Left ventricle myocardium inferior (tissue), 1 donor: ENCODE measurements at places on chromosomes 3 and 15. TPM values are rescaled to one million over a fixed set of nuclear protein-coding genes. Genes with fewer than 3 reads are reported as not detected.

DNA sequence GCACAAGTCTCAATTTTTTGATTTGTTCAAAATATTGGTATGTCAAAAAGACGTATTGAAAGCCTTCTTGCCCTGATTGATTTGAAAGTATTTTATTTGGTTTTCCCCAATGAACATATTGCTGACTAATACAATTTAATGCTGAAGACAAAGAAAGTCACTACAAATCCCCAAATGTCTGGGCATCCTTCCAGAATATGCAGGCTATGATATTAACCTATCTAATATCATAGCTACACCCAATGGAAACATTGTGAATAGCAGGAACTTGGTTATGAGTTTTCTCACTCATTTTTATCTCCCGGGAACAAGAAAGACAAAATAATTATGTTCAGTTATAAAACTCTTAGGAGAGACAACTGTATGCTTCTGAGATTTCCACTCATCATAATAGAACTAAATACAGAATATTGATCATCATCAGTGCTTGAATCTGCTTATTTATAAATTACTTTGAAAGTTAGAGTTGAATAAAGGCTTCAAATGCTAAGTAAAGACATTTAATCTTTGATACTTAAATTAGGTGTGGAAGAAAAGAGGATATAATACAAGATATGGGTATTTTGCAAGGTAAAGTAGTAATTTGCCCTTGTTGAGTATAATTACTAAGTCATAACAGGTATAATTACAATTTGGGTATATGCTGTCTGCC is 483.9 kb downstream of the RBMS3 start:
- no peak for DNase-seq

DNA sequence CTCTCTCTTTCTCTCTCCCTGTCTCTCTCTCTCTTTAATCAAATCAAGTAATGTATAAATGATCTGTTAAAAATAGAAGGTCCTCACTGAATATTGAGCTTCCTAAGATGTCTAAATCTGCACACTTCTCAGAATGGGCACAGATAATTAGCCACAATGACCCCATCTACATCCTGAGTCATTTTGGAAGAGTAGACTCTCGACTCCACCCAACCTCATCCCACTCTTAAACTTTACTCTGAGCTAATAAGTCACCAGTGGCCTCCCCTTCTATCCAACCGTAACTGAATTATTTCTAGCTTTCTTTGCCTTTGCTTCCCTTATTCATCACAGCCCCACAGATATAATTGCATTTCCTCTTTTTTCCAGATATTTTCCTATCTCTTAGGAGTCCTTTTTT is 326.5 kb upstream of the ZNF717 start:
- no peak for DNase-seq

- DNase-seq, result no peak
Measured at GRCh38 chr3:64056606-64057180, 33.4 kb upstream of the PSMD6 start.

FOXB1 gene
- not detected for total RNA-seq

DNA sequence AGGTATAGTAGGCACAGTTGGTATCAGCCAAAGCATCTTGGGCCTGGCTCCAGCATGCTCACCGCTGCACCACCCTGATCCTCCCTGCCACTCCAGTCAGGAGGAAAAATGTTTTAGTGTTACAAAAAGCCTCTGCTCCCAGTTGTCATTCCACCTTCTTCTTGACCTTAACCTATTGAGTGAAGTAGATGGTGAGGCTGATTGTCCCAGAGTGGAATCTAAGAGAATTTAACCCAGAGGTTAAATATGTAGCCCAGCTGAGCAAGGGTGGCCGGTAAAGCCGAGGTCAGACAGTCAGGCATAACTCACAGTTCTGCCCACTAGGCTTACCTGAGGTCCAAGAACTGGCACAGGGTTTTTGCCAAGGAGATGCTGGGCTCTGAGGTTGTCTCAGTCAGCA is 30.7 kb upstream of the TNIK start:
- no peak for DNase-seq

DNA sequence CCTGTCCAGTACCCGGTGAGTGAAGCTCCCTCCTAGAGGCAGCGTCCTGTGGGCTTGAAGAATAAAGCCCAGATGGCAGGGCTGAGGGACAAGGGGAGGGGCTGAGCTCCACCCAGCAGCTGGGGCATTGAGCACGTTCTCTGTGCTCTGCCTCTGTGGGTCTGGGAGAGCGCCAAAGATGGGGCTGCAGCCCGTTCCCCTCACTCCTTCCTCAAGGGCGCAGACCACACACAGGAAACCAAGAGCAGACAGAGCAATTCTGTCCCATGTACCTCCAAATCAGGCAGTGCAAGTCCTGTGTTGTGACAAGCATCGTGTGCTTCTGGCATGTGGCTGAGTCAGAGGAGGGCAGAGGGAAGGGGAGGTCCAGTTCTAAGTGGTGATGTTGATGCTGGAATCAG is 15.7 kb upstream of the KIF23 start:
- no peak for DNase-seq

DNA sequence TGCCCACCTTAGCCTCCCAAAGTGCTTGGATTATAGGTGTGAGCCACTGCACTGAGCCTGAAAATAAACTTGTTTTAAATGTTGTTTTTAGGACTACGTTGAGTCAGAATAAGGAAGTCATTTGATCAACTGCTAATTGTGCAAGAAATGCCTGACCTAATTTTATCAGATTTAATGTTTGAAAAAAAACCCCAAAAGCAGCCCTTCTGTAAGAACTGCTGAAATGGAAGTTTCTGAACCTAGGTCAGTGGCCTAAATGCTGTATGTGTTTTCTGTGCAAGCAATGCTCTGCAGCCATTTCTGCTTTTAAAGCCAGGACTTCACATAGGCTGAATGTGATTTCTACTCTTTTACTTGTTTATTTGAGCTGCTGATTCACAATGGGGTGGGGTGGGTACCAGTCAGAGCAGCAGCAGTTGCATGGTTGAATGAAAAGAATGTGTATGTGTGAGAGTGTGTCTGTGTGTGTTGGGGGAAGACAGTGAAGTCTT is 6.6 kb downstream of the GPX1 start:
- no peak for DNase-seq

LIPC gene
- 1.5 TPM for total RNA-seq

FBXW12 gene
- total RNA-seq, result not detected

DNA sequence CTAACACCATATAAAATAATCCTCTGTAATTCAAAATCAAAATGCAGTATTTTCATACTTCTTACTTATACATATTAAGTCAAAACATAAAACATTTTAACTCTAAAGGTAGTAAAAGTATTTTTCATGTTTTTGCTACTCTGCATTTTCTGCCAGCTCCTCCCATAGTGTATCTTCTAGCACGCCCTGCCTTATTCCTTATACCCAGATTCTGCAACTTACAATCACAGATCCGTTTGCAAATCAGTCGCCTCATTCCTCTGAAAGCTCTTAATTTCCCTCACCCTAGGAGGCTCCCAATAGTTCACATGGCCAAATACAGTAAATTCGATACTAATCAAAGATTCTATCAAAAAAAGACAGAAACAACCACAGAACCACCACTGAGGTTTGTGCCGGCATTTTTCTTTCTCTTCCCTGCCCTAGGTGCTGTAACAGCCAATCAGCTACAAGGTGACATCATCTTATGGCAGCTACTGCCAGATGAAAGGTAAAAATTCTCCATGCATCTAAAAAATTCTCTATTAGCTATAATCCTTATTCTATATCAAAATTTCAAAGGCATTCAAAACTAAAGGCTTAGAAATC is 72.9 kb downstream of the CLASP2 start:
- DNase-seq, result no peak

DNA sequence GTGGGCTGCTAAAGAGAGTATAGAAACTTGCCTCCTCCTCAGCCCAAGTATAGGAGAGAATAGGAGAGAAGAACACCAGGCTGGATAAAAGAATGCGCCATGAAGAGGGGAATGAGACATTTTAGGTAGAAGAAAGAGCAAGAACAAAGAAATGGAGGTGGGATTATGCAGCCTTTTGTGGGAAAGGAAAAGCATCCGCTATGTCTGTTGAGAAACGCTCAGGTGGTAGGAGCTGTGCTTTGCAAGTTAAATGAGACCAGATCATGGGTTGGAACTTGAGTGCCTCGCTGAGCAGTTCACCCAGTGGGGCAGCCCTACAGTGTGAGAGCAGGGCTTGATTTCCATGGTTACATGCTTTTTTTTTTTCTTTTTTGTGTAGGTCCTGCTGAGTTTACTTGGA is 11.5 kb upstream of the RTP1 start:
- DNase-seq, result no peak

GRCh38 chr15:97941572-97941971 is 18.9 kb upstream of the ARRDC4 start:
- DNase-seq, result no peak

ACKR4 gene
- total RNA-seq, result 5.2 TPM

DNA sequence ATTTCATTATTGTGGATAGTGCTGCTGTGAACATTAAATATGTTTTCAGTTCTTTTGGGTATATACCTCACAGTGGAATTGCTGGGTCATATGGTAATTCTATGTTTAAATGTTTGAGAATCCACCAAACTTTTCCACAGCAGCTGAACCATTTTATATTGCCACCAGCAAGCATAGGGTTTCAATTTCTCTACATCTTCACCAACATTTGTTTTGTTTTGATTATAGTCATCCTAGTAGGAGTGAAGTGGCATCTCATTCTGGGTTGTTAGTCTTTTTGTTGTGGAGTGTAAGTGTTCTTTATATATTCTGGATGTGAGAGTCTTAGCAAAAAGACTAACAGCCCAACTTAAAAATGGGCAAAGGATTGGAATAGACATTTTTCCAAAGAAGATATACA is 6.0 kb downstream of the RPUSD2 start:
- no peak for DNase-seq

DNA sequence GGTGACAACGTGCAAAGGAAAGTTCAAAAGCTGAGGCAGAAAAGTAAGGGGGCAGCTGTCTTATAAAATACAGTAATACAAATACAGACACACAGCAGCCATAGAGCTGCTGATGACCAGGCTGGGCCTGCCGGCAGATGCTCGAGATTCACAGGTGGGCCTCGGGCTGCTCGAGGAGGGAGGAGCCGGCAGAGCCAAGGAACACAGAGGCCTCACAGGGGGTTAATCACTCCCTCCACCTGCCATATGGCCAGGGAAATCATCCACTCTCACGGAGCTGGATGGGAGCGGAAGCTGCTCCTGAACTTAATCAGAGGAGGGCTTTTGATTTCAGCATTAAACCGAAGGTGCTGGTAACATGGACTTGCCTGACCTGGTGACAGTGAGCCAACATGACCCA is 29.6 kb upstream of the MGLL start:
- DNase-seq, result no peak

C15orf61 gene
- 13.8 TPM for total RNA-seq

DNA sequence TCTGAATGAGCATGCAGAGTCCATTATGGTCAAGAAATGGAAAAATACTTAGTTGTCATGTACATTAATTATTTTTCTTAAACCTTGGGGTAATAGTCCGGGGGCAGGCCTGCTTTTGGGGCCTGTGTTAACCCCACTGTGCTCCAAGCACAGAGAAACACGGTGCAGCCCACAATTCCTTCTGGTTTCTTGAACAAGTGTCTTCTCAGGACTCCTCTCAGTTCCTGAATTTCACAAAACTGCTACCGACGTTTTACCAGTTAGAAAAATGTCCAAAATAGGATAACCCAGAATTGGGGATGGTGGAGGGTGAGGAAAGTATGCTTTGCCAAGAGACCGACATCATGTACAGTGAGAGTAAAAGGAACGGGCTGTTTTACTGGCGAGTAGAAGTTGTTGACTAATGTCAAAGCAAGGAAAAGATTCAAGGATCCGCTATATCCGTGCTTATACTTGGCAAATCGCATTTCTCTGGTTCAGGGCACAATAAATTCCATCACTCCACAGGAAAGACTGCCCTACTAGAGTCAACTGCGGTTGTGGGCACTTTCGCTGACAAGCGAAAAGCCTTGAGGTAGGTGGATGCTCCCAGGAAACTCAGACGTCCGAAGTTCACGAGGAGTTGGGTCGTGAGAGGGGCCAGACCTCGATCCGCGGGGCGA is 495 bp upstream of the NXPE3 start:
- DNase-seq, result no peak

GRCh38 chr15:82851981-82852511 is 42.6 kb downstream of the WHAMM start:
- DNase-seq, result no peak

DNA sequence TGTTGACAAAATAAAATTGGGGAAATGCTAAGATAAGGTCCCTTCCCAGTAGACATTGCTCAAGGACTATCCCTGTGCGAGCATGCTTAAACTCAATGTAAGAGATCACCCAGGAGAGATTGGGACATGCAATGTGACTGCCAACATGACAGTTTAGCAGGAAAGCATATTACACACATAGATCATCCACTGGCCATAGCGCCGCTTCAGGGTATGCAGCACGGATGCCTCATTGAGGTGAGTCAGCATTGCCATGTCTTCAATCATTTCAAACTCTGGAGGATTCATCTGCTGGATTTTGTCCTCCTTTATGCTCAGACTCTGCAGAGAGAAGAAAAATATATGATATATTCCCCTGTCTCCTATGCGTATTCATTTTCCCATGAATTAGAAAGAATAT is 8.9 kb downstream of the MYH15 start:
- DNase-seq, result no peak

DNA sequence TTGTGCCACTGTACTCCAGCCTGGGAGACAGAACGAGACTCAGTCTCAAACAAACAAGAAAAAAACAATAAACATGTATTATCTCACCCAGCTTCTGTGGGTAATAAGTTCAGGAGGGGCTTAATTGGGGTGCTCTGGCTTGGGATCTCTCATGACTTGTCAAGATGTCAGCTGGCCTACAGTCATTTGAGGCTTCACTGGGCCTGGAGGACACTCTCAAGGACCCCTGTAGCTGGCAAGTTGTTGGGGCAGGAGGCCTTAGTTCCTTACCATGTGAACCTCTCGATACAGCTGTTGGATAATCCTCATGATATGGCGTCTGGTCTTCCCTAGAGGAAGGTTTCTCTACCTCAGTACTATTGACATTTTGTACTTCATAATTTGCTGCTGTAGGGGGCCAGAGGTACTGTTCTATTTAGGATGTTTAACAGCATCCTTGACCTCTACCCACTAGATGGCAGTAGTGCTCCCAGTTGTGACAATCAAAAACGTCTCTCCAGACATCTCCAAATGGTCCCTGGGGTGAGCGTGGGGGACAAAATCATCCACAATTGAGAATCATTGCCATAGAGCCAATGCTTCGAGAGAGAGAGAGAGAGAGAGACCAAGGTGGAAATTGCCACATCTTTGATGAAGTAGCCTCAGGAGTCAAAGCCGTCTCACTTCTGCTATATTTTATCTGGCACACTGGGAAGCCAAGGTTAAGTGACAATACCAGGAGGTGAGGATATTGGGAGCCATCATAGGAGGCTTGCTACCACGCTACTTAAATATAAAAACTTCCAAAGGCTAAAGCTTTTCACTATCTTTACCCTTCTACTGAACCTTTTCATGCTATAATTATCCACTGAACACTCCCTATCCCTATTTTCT is 23.9 kb upstream of the SLTM start:
- no peak for DNase-seq

DNA sequence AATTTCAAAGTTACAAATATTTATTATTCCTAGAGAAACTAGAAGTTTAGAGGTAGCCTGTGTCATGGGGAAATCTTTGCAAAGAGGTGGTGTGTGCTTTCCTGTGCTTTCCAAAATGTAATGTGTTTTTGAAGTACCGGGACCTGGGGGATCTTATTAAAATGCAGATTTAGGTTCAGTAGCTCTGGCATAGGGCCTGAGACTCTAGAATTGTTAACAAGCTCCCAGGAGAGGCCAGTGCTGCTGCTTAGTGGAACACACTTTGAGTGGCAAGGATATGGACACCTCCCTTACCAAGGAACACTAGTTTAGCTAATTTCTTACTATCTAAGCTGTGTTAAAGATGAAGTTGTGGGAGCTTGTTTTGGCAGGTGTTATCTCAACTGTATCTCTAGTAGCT is 428.9 kb downstream of the VGLL3 start:
- DNase-seq, result no peak

GRCh38 chr3:16476636-16477035 is 36.9 kb downstream of the RFTN1 start:
- no peak for DNase-seq
